GM23248 (cell line): ENCODE measurements at places on chromosomes 3 and 15. TPM values are rescaled to one million over a fixed set of nuclear protein-coding genes. Genes with fewer than 3 reads are reported as not detected.

The ROBO2 gene
- under 0.01 TPM in 1 of 2 replicates, not detected in the other for total RNA-seq

The APH1B gene
- total RNA-seq = 15.8 and 18.6 TPM in 2 replicates

The TNNC1 gene
- total RNA-seq = not detected in 2 replicates

The ROPN1 gene
- not detected in 2 replicates for total RNA-seq

The CCR8 gene
- total RNA-seq = not detected in 2 replicates

The WNT5A gene
- 281 and 298 TPM in 2 replicates for total RNA-seq

The KLHL6 gene
- not detected in 2 replicates for total RNA-seq

The SLC28A1 gene
- not detected in 2 replicates for total RNA-seq

The FURIN gene
- 48.1 and 50.8 TPM in 2 replicates for total RNA-seq

The ATP13A5 gene
- total RNA-seq = not detected in 2 replicates

The ZBED2 gene
- total RNA-seq = not detected in 2 replicates

GRCh38 chr15:75561888-75562287 is 17.2 kb downstream of the PTPN9 start:
- H3K27me3 ChIP-seq = no peaks in the 10 kb centered on the region
- peaks cover 14% of the 10 kb centered on the region for H3K4me1 ChIP-seq
- no peak overlapping the region for H3K4me3 ChIP-seq
- no peak overlapping the region for H3K27ac ChIP-seq

DNA sequence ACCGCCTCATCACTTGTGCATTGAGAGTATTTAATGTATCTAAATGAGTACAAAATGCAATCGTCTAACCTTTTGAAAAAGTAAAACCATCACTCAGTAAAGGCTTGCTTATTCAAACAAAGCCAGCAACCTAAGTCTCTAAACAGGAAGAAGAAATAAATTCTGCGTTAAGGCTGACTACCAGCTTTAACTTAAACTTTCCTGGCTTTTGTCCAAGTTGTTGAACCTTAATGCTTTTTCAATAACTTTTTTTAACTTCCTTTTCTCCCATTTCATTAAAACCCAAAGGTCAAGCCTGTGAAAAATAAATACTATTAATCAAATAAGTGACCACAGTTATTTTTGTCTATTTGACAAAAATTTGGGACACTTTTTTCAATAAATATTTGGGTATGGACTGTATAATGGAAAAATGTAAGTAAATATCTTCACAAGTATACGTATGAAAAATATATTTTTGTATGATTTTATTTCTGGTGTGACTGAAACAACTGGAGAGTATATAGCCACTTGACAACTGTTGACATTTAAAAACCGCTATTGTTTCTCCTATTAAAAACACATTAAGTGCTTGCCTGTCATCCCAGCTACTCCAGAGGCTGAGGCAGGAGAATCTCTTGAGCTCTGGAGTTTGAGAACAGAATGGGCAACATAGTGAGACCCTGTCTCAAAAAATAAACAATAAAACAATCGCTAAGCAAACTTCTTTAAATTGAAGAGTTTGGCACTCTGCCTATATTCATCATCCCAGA is 2.9 kb downstream of the KLHL24 start:
- no peak overlapping the region for H3K4me3 ChIP-seq
- no peaks in the 10 kb centered on the region for H3K27me3 ChIP-seq
- peaks cover 5% of the 10 kb centered on the region; the same call in 1 of the 2 replicates for H3K4me1 ChIP-seq
- DNase-seq = no peak

GRCh38 chr3:4231041-4231440 is 72.1 kb upstream of the SETMAR start:
- no peaks in the 10 kb centered on the region for H3K36me3 ChIP-seq
- H3K27ac ChIP-seq = no peak overlapping the region
- no peaks in the 10 kb centered on the region for H3K27me3 ChIP-seq
- no peak for DNase-seq
- no peak overlapping the region for H3K4me3 ChIP-seq

GRCh38 chr15:40456738-40457137 is 14.0 kb upstream of the CHST14 start:
- peaks cover 17% of the 10 kb centered on the region for H3K4me1 ChIP-seq
- no peak overlapping the region for H3K27ac ChIP-seq

DNA sequence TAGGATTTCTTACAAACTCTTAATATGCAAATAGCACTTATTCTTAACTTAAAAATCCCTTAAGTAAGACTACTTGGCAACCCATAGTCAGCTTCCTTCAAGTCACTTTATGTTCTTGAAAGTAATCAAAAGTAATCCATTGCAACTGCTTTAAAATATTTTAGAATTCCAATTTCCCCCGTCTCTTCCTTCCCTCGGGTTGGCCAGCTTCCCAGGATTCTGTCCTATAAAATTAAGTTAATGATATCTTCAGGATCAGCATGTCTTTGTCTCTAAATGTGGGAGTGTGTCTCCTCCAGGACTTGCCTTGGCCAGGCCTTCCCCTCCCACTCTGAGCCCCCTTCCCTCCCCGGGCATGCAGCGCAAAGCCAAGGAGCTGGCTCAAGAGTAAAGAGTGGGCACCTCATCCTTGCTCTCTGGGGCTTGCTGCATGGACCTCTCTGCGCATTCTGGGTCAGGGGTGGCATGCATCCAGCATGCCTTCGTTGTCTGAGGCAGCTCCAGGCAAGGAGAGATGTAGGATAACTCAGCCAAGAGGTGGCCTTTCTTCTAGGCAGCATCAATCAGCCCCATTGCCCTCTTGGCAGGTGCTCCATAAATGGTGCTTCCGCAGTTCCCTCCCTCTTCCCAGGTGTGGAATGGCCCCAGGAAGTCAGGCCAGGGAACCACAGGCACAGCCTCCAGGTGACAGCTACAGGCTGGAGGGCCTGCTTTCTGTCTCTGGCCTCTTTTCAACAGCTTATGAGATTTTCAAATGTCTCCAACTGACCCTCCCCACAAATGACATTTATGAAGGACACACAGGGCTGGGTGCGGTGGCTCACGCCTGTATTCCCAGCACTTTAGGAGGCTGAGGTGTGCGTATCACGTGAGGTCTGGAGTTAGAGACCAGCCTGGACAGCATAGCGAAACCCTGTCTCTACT is 108.7 kb upstream of the ALDH1A3 start:
- H3K4me3 ChIP-seq = no peak overlapping the region
- H3K27ac ChIP-seq = no peak overlapping the region
- 0 out of 2 replicates have a peak, but pooled peaks cover 3% of the 10 kb centered on the region for H3K4me1 ChIP-seq
- H3K36me3 ChIP-seq = no peaks in the 10 kb centered on the region

DNA sequence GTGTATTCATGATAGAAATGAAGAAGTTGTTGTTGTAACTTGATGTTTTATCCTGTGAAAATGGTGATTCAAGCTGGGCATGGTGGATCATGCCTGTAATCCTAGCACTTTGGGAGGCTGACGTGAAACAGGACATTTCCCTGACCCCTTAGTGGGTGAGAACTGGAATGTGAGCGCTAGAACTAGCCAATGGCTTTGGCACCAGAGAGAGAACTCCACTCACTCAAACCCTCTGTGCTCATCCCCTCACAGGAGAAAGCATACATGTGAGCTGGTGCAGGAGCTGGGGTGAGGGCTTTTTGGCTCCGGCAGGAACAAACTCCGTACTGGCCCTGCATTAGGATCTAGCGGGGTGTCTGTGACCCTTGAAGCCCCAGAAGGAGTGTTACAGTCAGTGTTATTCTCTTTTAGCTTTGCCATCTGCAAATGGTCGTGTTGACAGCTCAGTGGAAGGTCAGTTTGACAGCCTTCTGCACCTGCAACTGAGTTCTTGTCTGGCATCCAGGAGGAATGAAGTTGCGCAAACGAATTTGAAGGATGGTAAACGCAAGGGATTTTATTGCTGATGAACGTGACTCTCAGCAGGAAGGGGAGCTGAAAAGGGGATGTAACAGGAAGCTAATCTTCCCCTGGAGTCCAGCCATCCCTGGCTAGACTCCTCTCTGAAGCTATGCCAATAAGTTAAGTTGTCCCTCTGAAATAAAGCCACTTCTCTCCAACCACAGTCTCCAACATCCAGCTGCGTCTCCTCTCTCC is 1016.6 kb upstream of the CADM2 start:
- no peaks in the 10 kb centered on the region for H3K4me1 ChIP-seq
- no peak for DNase-seq
- H3K4me3 ChIP-seq = no peak overlapping the region

GRCh38 chr15:52486003-52486996 is 42.4 kb downstream of the MYO5A start:
- no peaks in the 10 kb centered on the region for H3K27me3 ChIP-seq
- no peak overlapping the region for H3K4me3 ChIP-seq
- H3K27ac ChIP-seq = no peak overlapping the region
- no peak for DNase-seq
- peaks cover 35% of the 10 kb centered on the region for H3K4me1 ChIP-seq

DNA sequence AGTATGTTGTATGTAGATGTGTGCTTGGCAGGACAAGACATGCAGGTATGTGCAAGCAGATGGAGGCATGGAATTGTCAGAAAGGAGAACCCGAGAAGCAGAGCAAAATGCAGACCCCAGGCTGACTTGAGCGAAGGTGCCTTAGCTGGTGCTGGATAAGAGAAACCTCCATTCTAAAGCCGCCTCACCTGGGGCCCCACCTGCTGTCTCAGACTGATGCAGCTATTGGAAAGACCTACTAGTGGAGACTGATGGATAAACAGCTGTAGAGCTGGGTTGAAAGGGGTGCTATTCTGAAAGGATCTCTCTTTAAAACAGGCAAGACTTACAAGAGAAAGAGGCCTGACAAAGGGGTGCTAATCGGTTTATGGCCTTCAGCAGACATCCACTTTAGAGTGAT is 86.2 kb downstream of the EPHB1 start:
- H3K36me3 ChIP-seq = no peaks in the 10 kb centered on the region
- no peaks in the 10 kb centered on the region for H3K27me3 ChIP-seq
- H3K27ac ChIP-seq = no peak overlapping the region
- no peak overlapping the region for H3K4me3 ChIP-seq
- DNase-seq = no peak

DNA sequence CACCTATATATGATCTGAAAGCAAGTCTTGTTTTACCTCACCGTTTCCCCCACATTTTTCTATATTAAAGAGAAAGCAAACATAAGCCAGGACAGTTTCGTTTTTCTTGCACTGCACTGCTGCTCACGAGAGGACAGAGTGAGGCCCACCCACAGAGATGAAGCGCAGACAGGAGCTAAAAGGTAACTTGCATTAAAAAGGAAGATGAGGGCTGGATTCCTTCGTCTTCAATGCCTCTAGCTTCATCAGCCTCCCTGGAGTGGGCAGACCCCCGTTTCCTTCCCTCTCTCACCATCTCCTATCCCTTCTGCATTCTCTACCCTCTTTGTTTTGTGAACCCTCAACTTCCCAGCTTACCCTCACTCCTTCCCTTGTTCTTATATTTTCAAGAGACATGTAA is 18.9 kb downstream of the SUMF1 start:
- DNase-seq = no peak
- no peaks in the 10 kb centered on the region for H3K4me1 ChIP-seq
- no peaks in the 10 kb centered on the region for H3K27me3 ChIP-seq

- H3K27me3 ChIP-seq = no peaks in the 10 kb centered on the region
- no peak overlapping the region for H3K27ac ChIP-seq
- H3K4me3 ChIP-seq = no peak overlapping the region
- H3K36me3 ChIP-seq = peaks cover 7% of the 10 kb centered on the region; the same call in 1 of the 2 replicates
- peaks cover 42% of the 10 kb centered on the region for H3K4me1 ChIP-seq
- DNase-seq = no peak
Observed at GRCh38 chr15:40336744-40337122, 4.0 kb downstream of the CCDC9B start.

GRCh38 chr3:118354556-118354955 is 680.1 kb downstream of the IGSF11 start:
- no peak overlapping the region for H3K4me3 ChIP-seq
- H3K4me1 ChIP-seq = no peaks in the 10 kb centered on the region
- H3K27ac ChIP-seq = no peak overlapping the region
- DNase-seq = no peak
- H3K36me3 ChIP-seq = no peaks in the 10 kb centered on the region

GRCh38 chr3:36923523-36923943 is 21.3 kb downstream of the TRANK1 start:
- H3K36me3 ChIP-seq = no peaks in the 10 kb centered on the region
- no peak for DNase-seq
- H3K4me3 ChIP-seq = no peak overlapping the region
- H3K4me1 ChIP-seq = no peaks in the 10 kb centered on the region
- no peak overlapping the region for H3K27ac ChIP-seq

- no peak for DNase-seq
- H3K27ac ChIP-seq = no peak overlapping the region
- H3K36me3 ChIP-seq = no peaks in the 10 kb centered on the region
- 0 out of 2 replicates have a peak, but pooled peaks cover 4% of the 10 kb centered on the region for H3K27me3 ChIP-seq
- H3K4me1 ChIP-seq = no peaks in the 10 kb centered on the region
Observed at GRCh38 chr15:45314960-45315359, 62.9 kb downstream of the SLC28A2 start.

DNA sequence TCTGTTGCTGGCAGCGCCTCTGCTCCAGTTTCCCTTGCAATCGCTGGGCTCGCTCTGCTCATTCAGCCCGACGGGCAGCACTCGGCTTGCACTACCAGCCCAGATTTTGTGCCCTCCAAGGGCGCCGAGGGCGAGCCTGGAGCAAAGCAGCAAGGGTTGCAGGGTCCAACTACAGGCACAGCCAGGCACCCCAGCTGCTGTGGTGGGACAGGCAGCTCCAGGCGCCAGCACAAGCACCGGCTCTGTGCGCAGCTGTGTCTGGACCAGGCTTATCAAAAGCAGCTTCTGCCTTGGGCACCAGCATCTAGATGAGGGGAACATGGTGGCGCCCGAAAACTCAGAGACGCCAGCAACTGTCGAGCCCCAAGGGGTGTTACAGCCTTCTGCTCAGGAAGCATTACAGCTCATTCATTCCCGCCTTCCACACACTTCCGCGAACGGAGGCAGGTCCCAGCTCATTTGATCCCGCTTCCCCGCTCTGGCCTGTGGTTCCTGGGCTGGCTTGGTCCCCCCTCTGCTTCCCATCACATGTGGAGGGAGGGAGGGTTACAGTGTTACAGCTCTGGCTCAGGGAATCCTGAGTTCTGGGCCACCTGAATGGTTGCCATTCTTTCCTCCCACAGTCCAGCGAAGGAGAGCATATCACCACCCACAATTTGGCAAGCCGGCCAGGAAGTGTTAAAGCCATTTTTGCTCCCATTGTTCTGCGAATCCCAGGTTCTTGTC is 409.9 kb upstream of the ALCAM start:
- DNase-seq = no peak
- no peak overlapping the region for H3K4me3 ChIP-seq
- H3K4me1 ChIP-seq = peaks cover 22% of the 10 kb centered on the region

GRCh38 chr3:46469680-46470357 is 5.1 kb upstream of the LTF start:
- no peaks in the 10 kb centered on the region for H3K36me3 ChIP-seq
- H3K4me3 ChIP-seq = no peak overlapping the region
- no peaks in the 10 kb centered on the region for H3K4me1 ChIP-seq
- no peak for DNase-seq
- H3K27ac ChIP-seq = no peak overlapping the region

DNA sequence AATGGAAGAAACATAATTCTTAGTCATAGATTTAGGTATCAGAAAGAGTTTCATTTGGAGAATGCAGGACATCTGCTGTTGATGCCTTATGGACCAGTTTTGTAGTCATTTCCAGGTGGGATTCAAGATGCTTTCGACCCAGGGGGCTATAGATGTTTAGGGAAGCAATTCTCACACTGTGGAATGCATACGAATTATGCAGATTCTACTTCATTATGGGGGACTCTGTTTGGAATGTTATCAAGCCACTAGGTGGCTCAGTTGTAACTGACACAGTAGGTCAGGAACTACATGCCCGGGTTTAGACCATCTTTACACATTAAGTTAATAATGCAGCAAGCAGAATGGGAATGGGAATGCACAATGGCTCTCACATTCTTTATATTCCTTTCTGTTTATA is 1359.8 kb downstream of the ZPLD1 start:
- DNase-seq = no peak
- no peaks in the 10 kb centered on the region for H3K36me3 ChIP-seq
- no peaks in the 10 kb centered on the region for H3K4me1 ChIP-seq
- no peak overlapping the region for H3K4me3 ChIP-seq
- H3K27ac ChIP-seq = no peak overlapping the region
